Suprapubic skin (tissue), 4 donors: ENCODE measurements at places on chromosomes 13 and 19. TPM values are rescaled to one million over a fixed set of nuclear protein-coding genes. Genes with fewer than 3 reads are reported as not detected.

Gene CHST8
- total RNA-seq = not detected

Gene NLRP13
- not detected for total RNA-seq

Gene NECTIN2
- total RNA-seq = 78.2 TPM

Gene ZNF570
- total RNA-seq = 2.4 TPM

Gene HCN2
- 0.11 TPM for total RNA-seq

Gene CCDC97
- total RNA-seq = 16.3 TPM

DNA sequence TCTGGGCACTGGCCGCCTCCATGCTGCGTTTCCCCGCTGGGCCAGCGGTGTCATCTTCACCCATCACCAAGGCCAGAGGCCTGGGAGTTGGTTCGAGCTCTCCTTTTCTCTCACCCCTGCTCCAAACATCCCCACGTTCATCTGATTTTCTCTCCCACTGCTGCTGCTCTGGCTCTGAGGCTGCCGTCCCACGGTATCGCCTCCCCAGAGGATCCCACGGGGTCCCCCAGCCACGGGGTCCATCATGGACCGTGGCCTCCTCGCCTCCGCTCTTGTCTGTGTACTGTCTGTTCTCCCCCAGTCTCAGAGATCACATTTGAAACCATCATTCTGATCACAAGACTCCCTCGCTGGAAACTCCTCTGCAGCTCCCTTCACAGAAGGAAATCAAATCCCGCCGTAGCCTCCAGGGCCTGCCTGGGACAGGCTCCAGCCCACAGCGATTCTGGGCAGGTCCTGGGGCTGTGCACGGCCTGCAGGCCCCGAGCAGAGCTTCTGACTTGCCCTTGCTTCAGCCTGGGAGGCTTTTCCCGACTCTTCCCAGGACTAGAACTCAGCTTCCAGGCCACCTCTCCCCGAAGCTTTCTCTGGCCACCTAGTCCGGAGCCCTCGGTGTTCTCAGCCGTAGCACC, 64.2 kb downstream of the SOX1 start:
- no peak for DNase-seq

DNA sequence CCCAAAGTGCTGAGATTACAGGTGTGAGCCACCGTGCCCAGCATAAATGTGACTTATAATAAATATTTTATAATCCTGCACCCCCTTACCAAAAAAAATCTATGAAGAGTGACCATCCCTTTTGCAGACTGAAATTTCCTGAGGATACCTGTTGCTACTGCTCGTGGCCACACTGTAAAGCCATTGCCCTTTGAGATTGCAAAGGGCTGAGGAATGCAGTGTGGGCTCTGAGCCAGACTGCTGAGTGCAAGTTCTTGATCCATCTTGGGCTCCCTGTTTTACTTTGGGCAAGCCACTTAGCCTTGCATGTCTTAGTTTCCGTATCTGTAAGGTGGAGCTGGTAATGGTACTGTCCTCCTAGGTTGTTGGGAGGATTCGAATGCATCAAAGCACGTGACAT, 23.4 kb downstream of the SIPA1L3 start:
- no peak for DNase-seq

- no peak for DNase-seq
Observed at GRCh38 chr19:16821081-16821480, 8.1 kb upstream of the SIN3B start.

- no peak for DNase-seq
Observed at GRCh38 chr19:8194528-8195267, 14.5 kb upstream of the CERS4 start.

- no peak for DNase-seq
Observed at GRCh38 chr13:97226788-97227627, 4.9 kb downstream of the MBNL2 start.

DNA sequence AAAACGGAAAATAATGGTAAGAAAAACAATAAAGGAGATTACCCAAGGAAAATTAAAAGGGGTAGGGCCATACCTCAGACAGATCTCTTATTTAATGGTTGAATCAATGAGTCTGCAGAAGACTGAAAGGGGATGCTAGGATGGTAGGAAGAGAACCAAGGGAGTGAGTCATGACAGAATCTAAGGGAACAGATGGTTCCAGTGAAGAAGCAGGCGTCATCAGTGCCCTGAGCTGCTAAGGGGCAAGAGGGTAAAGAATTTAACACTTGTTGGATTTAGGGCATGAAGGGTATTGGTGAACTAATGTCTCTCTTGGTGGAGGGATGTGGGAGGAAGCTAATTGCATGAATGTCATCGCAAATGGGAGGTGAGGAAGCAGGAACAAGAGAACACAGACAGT, 329.2 kb upstream of the TSHZ3 start:
- DNase-seq = no peak
